ENCODE measurements at places on chromosomes 4 and X. TPM values are rescaled to one million over a fixed set of nuclear protein-coding genes. Genes with fewer than 3 reads are reported as not detected.

TRIML2 gene
- total RNA-seq, result not detected

DNA sequence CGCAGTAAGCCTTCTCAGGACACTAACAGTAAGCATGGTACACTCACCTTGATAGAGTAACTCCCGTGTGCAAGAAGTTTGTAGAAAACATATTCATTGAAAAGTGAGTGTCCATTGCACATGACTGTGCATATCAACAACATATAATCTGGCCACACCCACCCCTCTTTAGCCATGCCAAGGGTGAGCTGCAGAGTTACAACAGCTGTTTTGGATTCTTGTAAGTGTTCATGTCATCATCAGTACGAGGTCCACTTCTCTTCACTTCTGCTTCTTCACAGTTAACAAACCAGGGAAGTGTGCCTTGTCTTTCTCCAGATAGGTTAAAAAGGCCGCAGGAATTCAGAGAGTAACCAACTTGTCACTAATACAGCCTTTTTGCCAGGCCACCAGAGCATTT, 116.6 kb downstream of the IRF2 start:
- DNase-seq, result no peak
- no peaks in the 10 kb centered on the region for H3K4me1 ChIP-seq
- H3K4me3 ChIP-seq, result no peak overlapping the region
- H3K36me3 ChIP-seq, result no peaks in the 10 kb centered on the region

LDB2 gene
- total RNA-seq, result 215 TPM

- no peaks in the 10 kb centered on the region for H3K36me3 ChIP-seq
- no peak overlapping the region for H3K27ac ChIP-seq
- H3K4me1 ChIP-seq, result no peaks in the 10 kb centered on the region
- no peaks in the 10 kb centered on the region for H3K27me3 ChIP-seq
Observed at GRCh38 chr4:111475666-111476065, 669.6 kb upstream of the FAM241A start.

DNA sequence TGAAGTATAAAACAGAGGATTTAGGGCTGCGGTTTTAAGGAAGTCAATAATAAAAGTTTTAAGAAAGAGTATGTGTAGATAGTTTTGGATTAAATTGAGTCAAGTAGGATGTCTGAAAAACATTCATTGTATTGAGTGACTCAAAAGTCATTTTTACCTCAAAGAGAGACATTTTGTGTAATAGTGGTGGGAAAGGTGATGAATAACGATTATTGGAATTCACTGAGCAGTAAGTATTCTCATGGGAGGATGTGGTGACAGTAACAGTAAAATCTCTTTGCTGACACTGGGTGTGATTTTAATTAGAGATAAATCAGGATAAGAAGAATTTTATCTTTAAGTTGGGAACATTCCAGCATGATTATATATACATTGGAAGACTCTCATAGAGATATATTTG, 233.6 kb downstream of the PDHA2 start:
- no peak overlapping the region for H3K4me3 ChIP-seq
- no peak for DNase-seq
- no peak overlapping the region for H3K27ac ChIP-seq
- H3K36me3 ChIP-seq, result no peaks in the 10 kb centered on the region

ARSJ gene
- total RNA-seq, result 11.5 TPM

DNA sequence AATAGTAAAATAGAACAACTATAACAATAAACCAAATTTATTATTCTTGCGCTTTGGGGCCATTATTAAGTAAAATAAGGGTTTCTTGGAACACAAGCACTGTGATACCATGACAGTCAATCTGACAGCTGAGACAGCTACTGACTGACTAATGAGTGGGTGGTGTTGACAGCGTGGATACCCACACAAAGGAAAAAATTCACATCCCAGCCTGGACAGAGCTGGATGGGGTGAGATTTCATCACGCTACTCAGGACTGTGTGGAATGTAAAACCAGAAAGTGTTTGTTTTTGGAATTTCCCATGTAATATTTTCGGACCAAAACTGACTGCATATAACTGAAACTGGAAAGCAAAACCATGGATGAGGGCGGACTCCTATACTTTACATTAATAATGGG, 48.8 kb downstream of the IGFBP7 start:
- H3K36me3 ChIP-seq, result no peaks in the 10 kb centered on the region

DNA sequence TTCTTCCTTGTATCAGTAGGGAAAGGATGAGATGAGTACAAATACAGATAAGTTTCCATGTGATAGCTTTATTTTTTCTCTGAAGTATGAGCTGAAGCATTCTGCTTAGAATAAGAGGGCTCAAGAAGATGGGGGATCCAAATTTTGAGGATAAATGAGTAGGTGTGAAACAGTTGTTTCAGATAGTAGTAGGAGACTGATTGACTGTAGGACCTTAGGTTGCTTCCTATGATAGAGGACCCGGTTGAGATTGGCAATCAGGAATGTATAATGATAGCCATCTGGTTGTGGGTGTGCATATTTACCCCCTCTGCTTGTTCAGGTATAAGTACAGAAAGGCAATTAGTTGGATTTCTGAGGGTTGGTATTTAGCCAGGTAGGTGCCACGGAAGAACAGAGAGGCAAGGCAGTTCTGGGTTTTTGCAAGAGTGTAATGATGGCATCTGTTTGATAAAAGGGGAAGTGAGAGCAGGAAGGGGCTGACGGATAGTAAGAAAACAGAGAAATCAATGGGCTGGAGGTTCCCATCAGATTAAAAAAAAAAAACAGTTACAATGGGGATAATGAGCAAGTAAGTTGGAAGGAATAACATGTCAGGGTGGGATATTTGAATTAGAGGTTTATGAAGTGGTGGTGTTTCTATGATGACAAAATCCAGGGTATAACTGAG, 13.7 kb downstream of the OCRL start:
- no peaks in the 10 kb centered on the region for H3K4me1 ChIP-seq
- no peak overlapping the region for H3K4me3 ChIP-seq
- DNase-seq, result no peak
- H3K27ac ChIP-seq, result no peak overlapping the region
- H3K36me3 ChIP-seq, result no peaks in the 10 kb centered on the region

EDA gene
- 0.51 TPM for total RNA-seq

DNA sequence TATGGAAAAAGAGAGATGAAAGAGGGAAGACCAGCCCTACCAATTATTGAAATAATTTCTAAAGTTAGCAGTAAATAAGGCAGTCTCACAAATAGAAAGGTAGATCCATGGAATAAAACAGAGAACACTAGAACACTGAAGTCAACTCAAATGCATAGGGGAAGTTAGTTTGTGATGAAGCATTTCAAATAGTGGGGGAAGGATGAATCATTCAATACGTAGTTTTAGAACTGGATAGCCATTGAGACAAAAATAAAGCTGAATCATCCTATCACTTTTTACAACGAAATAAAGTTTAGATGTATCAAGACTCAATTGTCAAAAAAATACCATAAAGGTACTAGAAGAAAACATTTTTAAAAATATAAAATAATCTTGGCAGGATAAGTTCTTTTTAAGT, 143.2 kb upstream of the DGKK start:
- no peaks in the 10 kb centered on the region for H3K4me1 ChIP-seq
- H3K27me3 ChIP-seq, result no peaks in the 10 kb centered on the region
- DNase-seq, result no peak
- no peak overlapping the region for H3K4me3 ChIP-seq

INTS12 gene
- total RNA-seq, result 19.4 TPM

DNA sequence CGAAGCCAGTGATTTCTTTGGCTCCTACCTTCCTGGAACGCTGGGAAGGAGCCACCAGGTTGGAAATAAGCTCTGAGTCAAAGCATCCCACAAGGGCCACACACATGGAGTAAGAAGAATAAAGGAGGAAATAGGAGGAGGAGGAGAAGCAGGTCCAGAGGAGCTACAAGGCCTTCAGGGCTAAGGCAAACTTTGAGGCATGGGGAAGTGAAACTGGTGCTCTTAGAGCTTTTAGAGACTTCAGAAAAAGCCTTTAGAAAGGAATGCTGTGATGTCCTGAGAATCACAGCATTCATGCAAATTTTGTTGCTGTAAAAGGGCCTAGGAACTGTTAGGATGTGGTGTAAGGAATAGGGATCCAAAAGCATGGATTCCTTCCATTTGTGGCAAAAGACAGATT, 135.9 kb upstream of the ARHGEF9 start:
- no peak for DNase-seq
- H3K4me3 ChIP-seq, result no peak overlapping the region
- H3K27me3 ChIP-seq, result no peaks in the 10 kb centered on the region
- H3K4me1 ChIP-seq, result no peaks in the 10 kb centered on the region
- H3K27ac ChIP-seq, result no peak overlapping the region
- no peaks in the 10 kb centered on the region for H3K36me3 ChIP-seq

GRCh38 chrX:16212436-16212835, 45.2 kb downstream of the MAGEB17 start:
- no peaks in the 10 kb centered on the region for H3K36me3 ChIP-seq
- no peaks in the 10 kb centered on the region for H3K27me3 ChIP-seq
- no peak for DNase-seq
- no peak overlapping the region for H3K27ac ChIP-seq
- H3K4me1 ChIP-seq, result no peaks in the 10 kb centered on the region
- no peak overlapping the region for H3K4me3 ChIP-seq

TEX13D gene
- total RNA-seq, result not detected

GRCh38 chrX:3141031-3141430, 99.8 kb downstream of the ARSF start:
- no peak overlapping the region for H3K4me3 ChIP-seq
- no peaks in the 10 kb centered on the region for H3K27me3 ChIP-seq
- H3K4me1 ChIP-seq, result no peaks in the 10 kb centered on the region
- no peak for DNase-seq
- no peaks in the 10 kb centered on the region for H3K36me3 ChIP-seq
